ENCODE measurements at places on chromosomes 13 and 19. TPM values are rescaled to one million over a fixed set of nuclear protein-coding genes. Genes with fewer than 3 reads are reported as not detected.

DNA sequence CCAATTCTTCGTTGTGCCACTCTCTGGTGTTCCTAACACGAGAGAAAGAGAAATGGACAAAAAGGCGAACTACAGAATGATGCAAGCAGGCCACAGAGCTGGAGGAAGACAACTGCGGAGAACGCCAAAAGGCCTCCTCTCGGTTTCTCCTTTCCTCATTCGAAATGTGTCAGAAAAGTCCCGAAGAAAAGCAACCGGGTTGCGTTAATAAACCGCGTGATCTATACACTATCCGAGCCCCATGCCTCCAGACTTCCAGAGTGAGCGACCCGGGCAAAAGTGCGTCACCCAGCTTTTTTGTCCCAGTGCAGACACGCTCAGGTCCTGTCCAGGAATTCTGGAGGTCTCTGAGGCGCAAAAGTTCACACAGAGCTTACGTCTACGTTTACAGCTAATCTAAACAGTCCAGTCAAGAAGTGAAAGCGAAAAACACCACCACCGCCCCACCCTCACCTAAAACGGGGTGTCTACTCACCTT is 413 bp downstream of the N4BP2L2 start:
- H3K4me1 ChIP-seq = peaks cover 33% of the 10 kb centered on the region
- no peaks in the 10 kb centered on the region for H3K27me3 ChIP-seq
- no peak for DNase-seq

The ZNF575 gene
- total RNA-seq = 12.7 TPM

GRCh38 chr19:35342430-35342829 is 5.3 kb upstream of the FFAR1 start:
- no peak for DNase-seq
- H3K36me3 ChIP-seq = no peaks in the 10 kb centered on the region
- peaks cover 20% of the 10 kb centered on the region for H3K4me1 ChIP-seq
- no peak overlapping the region for H3K27ac ChIP-seq

DNA sequence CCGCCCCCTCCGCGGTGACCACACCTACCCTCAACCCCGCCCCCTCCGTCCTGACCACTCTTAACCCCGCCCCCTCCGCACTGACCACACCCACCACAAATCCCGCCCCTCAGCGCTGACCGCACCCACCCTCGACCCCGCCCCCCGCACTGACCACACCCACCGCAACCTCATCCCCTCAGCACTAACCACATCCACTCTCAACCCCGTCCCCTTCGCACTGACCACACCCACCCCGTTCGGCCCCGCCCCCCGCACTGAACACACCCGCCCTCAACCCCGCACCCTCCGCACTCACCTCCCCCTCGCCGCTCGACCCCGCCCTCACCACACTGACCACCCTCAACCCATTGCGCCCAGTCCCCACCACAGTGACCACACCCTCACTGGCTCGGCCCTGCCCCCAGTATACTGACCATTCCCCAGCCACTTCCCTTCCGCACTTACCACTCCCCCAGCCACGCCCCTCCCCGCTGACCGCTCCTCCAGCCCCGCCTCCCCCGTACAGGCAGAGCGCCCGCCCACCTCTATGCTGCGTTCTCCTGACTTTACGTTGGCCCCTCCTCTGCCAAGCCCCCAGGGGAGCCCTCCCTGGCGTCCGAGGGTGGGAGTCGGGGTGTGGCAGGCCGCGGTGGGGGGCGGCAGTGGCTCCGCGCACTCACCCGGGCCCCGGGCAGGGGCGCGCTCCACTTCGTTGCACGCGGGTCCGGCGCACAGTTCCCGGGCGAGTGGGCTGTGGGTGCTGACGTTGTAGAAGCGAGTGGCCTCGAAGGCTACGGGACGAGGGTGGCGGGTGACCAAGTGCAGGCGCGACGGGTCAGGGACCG is 8.4 kb downstream of the F2RL3 start:
- peaks cover 47% of the 10 kb centered on the region for H3K4me1 ChIP-seq
- H3K27me3 ChIP-seq = peaks cover 43% of the 10 kb centered on the region
- H3K4me3 ChIP-seq = peak overlapping the region; percentile 48
- no peaks in the 10 kb centered on the region for H3K36me3 ChIP-seq
- no peak overlapping the region for H3K27ac ChIP-seq

DNA sequence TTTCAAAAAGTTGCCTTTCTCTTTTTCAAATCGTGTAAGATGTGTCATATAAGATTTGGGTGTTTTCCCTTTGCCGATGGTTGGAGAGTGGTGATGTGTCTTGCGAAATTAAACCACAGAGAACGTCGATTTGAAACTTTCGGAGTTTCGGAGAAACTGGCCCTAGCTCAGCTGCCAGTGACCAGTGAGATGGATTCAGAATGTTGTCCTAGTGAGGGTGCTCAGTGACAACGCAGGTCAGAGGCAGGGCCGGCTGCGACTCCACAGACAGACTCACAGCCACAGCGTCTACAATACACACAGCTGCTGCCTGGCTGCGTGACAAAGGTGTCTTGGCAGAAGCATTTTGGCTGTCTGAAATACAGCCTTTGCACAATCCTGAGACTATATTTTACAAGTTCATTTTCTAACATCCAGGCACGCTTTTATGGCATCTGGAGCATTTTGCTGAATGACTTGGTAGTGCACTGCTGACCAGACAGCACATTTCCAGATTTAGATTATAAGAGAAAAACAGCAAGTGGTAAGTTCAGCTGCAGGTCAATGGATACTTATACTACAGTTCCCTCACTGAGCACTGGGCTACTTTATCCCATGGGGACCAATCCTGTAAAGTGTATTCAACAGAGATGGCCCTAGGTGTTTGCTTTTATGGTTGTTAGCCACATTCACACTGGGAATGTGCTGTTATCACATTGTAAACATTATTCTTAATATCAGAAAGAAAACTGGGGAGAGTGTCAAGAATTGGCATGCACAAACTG is 207.5 kb downstream of the KCNRG start:
- no peaks in the 10 kb centered on the region for H3K4me1 ChIP-seq
- peaks cover 4% of the 10 kb centered on the region for H3K27me3 ChIP-seq
- H3K4me3 ChIP-seq = no peak overlapping the region

GRCh38 chr19:18161636-18162002 is 8.7 kb downstream of the PIK3R2 start:
- no peak overlapping the region for H3K4me3 ChIP-seq
- H3K27ac ChIP-seq = no peak overlapping the region
- H3K4me1 ChIP-seq = peaks cover 15% of the 10 kb centered on the region
- no peak for DNase-seq
- no peaks in the 10 kb centered on the region for H3K27me3 ChIP-seq
- peaks cover 24% of the 10 kb centered on the region for H3K36me3 ChIP-seq

The TDRD12 gene
- 1.0 TPM for total RNA-seq

- no peaks in the 10 kb centered on the region for H3K36me3 ChIP-seq
- DNase-seq = no peak
- no peaks in the 10 kb centered on the region for H3K4me1 ChIP-seq
- no peak overlapping the region for H3K27ac ChIP-seq
Measured at GRCh38 chr13:46489586-46490023, 63.4 kb upstream of the LRCH1 start.

All from T-cell (primary cell).